ENCODE measurements at places on chromosomes 1 and 21.

- DNase-seq, result no peak
Observed at GRCh38 chr1:208248307-208248801, 4.2 kb upstream of the PLXNA2 start.

DNA sequence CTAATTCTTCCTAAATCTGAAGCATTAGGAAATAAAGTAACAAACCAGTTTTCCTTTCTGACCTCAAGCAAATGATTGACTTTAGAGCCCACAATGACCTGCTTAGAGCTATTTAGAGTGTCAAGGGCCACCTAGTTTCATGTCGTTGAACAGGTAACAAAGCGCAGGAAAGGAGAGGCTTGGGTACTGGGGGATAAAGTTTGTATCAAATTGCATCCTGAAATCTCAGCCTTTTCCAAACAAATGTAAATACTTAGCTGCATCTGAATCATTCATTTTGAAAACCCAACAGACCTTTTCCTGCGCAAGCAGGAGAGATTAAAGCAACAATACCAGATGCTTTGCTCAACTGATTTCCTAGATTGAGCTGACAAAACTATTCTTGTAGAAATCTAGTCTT is 121.2 kb downstream of the NRIP1 start:
- no peak for DNase-seq

DNA sequence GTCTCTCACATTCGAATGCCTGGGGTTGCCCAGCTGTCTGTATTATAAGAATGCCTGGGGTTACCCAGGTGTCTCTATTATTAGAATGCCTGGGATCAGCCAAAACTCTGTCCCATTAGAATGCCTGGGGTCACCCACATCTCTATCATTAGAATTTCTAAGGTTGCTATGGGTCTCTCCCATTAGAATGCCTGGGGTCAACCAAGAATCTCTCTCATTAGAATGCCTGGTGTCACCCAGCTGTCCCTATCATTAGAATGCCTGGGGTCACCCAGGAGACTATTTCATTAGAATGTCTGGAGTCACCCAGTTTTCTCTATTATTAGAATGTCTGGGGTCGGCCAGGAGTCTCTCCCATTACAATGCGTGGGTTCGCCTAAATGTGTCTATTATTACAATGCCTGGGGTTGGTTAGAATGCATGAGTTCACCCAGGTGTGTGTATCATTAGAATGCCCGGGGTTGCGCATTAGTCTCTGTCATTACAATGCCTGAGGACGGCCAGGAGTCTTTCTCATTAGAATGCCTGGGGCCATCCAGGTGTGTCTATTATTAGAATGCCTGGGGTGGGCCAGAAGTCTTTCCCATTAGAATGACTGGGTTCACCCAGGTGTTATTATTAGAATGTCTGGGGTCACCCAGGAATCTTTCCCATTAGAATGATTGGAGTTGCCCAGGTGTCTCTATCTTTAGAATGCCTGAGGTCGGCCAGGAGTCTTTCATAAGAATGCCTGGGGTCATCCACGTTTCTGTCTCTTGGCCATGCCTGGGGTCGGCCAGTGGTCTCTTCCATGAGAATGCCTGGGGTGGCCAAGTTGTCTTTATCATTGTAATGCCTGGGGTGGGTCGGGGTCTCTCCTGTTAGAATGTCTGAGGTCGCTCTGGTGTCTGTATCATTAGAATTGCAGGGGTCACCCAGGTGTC is 59.6 kb downstream of the RNF187 start:
- DNase-seq, result no peak

DNA sequence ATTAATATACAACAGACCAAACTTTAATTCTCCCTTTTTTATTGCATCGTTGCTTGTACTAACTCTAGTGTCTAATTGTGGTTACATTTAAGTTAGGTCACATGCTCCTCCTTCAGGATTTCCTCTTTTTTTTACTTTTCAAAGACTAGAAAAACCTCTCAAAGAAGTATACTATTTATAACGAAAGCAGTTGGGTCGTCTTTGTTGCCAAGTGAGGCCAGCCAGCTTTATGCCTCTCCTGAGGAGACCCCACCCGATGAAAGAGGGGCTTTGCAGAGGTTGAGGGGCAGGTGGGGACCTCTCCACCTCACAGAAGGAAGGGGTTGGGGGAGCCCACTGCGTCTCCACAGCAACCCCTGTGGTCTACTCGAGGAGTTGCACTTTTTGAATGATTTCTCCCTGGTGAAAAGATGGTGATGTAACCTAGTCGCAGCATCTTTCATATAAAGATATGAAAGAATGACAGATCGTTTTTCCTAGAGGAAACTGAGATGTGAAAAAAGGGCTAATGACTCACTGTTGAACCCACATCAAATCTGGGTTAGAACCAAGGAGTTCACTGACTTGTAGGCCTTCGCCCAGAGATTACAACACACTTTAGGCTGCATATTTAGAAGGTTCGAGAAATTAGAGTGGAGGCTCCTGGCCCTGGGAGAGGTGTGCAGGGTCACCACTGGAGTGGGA is 6.4 kb downstream of the TGFB2 start:
- DNase-seq, result no peak

DNA sequence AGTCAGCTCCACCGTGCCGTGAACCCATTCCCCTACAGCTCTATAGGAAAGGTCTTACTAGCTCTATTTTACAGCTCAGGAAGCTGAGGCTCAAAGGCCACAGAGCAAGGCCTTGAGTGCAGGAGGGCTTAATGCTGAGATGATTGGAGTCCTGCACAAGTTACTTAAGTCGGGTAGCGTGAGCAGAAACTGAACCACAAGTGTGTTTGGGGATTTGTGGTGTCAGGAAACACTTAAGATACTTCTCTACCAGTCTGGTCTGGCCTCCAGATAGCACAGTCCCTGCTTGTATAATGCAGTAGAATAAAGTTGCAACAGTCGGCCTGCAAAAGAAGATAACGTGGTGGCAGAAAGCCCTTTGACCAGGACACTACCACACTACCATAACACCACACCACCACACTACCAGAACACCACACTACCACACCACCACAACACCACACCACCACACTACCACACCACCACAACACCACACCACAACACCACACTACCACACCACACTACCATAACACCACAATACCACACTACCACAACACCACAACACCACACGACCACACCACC is 118.1 kb downstream of the SPSB1 start:
- no peak for DNase-seq

GRCh38 chr1:33111965-33112364 is 31.0 kb downstream of the AZIN2 start:
- no peak for DNase-seq

- DNase-seq, result no peak
Observed at GRCh38 chr1:99680270-99680669, 34.4 kb downstream of the PALMD start.

- no peak for DNase-seq
Observed at GRCh38 chr1:176950736-176951324, 213.7 kb downstream of the ASTN1 start.

GRCh38 chr1:179296356-179297104 is 2.9 kb downstream of the SOAT1 start:
- DNase-seq, result no peak

- no peak for DNase-seq
Observed at GRCh38 chr1:169271098-169271497, 96.5 kb downstream of the NME7 start.

DNA sequence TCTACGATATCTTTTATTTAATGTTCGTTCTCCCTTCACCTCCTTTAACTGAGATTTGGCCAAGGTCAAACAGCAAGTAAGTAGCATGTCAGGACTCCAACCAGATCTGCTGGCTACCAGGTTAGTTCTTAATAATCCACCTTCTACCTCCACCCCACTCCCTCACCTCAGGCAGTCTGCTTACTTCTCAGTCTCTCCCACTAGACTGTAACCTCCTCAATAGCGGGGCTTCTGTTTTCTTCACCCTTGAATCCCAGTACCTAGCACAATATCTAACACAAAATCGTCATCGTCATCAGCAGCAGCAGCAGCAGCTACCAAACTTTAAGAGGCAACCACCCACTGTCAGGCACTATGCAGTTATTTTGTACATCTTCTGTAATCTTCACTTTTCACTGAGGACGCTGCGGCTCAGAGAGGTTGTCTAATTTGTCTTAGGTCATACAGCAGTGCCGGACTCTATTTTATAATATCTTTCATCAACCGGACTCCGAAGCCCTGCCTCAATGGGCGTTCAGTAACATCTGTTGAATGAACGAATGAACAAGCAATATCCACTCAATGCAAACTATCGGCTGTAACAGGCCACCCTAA is 859 bp upstream of the MAGI3 start:
- DNase-seq, result no peak

DNA sequence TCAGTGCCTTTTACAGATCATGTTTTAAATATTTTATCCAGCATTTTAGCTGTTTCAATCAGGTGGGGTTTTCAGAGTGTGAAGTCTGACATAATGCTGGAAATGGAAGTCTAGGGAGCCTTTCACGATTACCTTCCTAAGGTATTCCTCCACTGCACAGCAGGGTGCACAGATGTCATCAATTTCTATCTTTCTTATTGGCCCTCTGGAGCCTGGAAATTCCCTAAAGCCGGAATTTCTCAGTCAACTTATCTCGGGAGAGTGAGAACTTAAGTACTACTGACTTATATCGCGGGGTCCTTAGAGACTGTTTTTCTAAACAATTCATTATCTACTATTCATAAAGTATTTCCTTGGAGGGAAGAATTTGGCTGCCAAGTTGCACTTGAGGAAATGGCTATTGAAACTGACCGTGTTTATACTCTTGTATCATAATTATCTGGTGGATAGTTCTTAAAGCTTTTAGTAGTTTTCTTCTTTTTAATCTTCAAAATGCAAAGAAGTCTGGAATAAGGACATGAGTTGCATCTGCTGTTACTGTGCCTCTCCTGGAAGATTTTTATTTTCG is 311.8 kb upstream of the B3GALT2 start:
- no peak for DNase-seq

Measured in RWPE2 (cell line).